ENCODE measurements at places on chromosomes 13 and 19.

GRCh38 chr19:2101417-2102335 lies 5.0 kb downstream of the IZUMO4 start:
- DNase-seq = no peak

DNA sequence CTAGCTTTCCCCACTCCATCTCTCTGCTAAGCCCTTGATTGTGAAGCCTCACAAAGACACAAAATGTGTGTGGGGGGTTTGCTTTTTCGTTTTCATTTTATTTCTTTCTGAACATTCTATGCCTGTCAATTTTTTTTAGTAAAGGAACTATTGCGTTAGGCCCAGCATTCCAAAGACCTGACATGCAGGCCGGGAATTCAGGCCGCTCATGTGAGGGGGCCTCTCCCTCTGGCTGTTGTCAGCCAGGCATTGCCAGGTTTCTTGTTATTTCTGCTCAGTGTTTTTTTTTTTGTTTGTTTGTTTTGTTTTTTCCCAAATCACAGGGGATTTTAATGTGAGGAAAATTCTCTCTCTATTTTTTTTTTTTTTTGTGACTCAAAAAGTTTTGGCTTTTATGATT lies 10.3 kb upstream of the MEDAG start:
- DNase-seq = no peak

DNA sequence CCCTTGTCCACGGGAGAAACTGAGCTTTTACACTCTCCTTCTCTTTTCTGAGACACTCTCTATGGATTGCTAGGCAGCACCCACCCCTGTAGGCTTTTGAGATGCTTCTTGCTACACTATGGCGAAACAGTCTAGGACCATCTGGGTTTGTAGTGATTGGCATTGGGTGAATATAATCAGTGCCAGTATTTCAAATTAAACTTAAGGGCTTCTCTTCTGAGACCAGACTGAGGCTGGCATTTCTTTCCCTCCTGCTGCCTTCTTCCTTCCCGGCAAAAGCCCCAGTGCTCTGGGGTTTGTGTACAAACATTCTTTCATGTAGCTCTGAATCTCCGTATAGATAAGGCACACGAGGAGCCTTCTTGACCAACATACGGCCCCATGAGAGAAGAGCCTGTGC lies 276.7 kb downstream of the SLC7A1 start:
- DNase-seq = no peak

- no peak for DNase-seq
Measured at GRCh38 chr13:94947392-94947791, 235.0 kb upstream of the SOX21 start.

- DNase-seq = no peak
Measured at GRCh38 chr13:99859178-99860177, 112.1 kb downstream of the ZIC5 start.

- no peak for DNase-seq
Measured at GRCh38 chr19:1882786-1883692, 2.3 kb downstream of the ABHD17A start.

GRCh38 chr19:5447700-5448311 lies 7.4 kb upstream of the ZNRF4 start:
- no peak for DNase-seq

- no peak for DNase-seq
Measured at GRCh38 chr13:76148926-76149325, 512.8 kb downstream of the LMO7 start.

DNA sequence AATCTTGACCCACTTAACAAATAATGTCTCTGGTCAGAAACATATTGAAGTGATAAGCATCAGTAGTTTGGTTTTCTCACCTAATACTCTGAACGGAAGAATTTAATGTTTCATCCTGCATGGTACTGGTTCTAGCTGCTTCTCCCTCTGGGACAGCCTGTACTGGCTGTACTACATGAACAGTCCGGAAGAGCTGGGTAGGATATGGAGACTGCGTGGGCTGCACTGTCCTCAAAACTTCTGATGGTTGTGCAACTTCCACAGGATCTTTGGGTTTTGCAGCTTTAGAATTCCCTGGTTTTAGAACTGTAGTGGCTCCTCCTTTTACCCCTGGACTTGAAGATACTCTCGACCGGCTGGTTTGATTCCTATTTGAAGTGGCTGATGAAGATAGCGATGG lies 78.3 kb downstream of the ELF1 start:
- DNase-seq = no peak

DNA sequence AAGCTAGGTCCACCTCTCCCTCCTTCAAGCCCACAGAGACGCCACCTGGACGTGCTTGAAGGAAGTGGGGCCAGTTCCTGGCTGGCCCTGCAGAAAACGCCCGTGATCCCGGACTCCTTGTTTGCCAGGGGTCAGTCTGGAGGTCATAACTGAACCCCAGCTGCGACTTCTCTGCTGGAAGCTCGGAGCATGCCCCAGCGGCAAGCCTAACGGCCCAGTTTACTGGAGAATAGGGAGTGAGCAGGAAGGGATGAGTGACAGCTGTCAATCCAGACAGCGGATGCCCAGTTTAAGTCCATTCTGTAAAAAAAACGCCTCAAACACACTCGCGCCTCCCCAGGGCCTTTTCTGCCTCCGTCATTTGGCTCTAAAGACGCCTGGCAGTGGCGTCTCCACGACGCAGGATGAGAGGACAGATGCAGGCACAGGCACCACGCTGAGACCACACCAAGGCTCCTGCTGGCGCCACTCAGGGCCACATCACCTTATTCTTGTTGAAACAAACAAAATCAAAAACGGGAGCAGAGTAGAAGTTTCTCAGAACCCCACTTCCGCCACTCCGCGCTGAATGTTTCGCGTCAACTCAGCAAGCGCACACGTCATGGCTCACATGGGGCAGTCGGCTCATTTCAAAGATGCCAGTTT lies 57.6 kb downstream of the RASA3 start:
- no peak for DNase-seq

- peak; percentile 23 for DNase-seq
Measured at GRCh38 chr19:36528921-36529518, 949 bp upstream of the ZNF260 start.

DNA sequence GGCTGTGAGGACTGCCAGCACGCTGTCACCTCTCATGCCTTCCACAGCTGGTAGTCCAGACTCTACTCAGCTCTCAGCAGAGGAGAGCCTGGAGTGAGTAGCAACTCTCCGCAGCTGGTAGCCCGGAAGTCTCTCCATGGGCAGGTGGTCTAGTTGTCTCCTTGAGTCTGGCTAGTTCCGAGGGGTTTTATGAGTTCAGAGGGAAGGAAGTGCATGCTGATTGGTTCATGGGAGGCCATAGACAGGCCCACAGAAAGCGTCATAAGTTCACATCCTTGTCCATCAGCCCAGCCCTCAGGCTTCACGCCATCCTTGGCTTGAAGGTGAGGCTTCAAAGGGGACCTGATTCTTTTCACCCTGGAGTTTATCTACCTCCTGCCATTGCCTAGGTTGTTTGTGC lies 2662.4 kb upstream of the PCDH20 start:
- peak; percentile 62 for DNase-seq

GRCh38 chr13:29556742-29557141 lies 38.7 kb downstream of the SLC7A1 start:
- DNase-seq = no peak

- DNase-seq = no peak
Measured at GRCh38 chr13:97568850-97569249, 134.9 kb downstream of the RAP2A start.

DNA sequence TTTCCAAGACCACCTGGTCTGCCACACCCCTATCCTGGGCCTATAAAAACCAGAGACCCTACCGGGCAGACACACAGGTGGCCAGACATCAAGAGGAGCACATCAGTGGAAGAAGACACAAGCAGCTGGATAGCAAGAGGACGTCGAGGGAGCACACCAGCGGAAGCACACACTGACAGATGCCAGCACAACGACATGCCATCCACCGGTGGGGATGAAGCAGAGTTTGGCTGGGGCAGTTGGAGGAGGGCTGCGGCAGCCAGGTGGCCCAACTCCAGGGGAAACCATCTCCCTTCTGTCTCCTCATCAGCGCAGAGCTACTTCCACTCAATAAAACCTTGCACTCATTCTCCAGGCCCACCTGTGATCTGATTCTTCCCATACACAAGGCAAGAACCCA lies 200.6 kb downstream of the PCDH17 start:
- no peak for DNase-seq

GRCh38 chr19:572743-573518 lies 535 bp downstream of the BSG start:
- DNase-seq = no peak

DNA sequence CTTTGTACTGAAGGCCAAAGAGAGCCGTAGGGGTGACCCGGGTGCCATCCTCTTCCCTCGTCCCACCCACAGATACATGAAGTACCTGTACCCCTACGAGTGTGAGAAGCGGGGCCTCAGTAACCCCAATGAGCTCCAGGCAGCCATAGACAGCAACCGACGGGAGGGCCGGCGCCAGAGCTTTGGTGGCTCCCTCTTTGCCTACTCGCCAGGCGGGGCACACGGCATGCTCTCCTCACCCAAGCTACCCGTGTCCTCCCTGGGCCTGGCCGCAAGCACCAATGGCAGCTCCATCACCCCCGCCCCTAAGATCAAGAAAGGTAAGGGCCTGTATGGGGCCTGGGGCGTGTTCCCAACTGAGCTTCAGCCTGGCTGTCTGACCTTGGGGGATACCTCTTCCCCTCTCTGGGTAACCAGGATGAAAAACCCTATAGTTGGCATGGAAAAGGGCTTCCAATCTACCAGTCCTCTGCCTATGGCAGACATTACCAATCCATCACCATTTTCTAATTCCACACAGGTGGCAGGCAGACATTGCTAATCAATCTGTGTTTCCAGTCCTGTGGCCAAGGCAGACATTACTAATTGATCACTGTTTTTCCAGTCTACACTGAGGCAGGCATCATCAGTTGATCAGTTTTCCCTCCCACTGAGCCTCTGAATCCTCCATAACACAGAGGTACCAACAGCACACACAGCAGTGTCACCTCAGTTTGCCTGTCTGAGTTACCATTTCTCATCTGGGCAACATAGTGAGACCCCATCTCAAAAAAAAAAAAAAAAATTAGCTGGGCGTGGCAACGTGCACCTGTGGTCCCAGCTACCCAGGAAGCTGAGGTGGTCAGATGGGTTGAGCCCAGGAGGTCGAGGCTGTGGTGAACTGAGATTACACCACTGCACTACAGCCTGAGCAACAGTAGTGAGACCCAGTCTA lies 19.1 kb upstream of the WDR18 start:
- DNase-seq = no peak

DNA sequence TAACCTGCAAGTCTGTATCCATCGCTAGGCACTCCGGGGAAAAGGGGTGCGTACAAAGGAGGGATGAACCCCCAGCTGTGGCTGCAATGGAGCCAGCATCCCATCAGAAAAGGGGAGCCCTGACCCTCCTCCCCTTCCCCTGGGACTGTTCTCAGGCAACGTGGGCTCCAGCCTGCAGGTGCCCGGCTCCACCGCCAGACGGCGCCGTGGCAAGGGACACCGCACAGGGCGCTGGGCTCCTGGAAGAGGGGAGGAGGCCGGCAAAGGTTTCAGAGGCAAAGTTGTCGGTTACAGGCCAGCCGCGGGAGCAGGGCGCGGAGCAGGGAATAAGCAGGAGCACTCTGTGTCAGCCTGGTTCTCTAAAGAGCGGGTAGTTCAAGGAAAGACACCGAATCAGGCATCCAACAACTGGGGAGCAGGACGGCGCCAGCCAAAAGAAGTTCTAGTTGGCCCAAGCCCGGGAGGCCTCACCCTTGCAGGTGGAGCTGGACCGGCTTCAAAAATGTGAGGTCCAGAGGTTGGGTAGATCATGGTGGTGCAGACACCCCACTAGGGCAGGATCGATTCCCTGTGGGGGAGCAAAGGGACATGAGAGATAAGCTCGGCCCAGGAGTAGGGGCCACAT lies 53.0 kb upstream of the ATP12A start:
- peak; percentile 76 for DNase-seq

DNA sequence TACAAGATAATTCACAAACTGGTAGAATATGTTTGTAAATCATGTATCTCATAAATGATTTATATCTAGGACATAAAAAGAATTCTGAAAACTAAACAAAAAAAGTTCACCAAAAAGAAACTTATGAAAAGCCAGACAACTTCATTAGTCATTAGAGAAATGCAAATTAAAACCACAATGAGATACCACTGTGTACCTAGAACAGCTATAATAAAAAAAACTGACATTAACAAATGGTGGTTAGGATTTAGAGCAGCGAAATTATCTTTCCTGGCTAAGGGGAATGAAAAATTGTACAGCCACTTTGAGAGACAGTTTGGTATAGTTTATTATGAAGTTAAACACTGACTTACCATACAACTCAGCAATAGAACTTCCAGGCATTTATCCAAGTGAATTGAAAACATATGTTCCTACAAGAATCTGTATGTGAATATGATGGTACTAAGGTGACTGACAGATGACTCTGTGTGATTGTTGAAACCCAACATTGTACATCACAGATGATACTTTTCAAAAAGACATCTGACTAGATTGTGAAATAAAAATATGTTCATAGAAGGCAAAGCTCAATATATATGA lies 41.8 kb downstream of the UGGT2 start:
- DNase-seq = no peak

DNA sequence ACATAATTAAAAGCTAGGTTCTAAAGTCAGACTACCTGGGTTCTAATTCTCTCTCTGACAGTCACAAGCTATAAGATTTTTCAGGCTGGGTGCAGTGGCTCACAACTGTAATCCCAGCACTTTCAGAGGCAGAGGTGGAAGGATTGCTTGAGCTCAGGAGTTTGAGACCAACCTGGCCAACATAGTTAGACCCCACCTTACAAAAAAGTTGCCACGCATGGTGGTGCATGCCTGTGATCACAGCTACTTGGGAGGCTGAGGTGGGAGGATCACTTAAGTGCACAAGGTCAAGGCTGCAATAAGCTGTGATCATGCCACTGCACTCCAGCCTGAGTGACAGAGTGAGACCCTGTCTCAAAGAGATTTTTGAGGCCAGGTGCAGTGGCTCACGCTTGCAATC lies 6.0 kb downstream of the NFKBID start:
- no peak for DNase-seq

DNA sequence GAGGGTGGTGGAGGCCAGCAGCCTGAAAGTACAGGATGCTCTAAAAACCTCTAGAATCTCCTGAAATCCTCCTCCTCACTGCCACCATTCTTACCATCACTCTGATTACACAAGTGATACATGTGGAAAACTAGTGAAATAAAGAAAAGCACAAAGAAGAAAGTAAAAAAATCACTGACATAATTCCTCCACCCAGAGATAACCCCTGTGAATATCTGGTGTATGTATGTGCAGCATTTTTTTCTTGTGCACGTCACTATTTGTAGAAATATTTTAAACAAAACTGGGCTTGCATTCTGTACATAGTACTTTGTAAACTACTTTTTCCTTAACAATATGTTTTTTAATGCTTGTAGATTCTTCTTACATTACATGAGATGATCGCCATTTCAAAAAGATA lies 73.2 kb downstream of the CDADC1 start:
- DNase-seq = no peak
